ENCODE measurements at places on chromosomes 11 and 22.

DNA sequence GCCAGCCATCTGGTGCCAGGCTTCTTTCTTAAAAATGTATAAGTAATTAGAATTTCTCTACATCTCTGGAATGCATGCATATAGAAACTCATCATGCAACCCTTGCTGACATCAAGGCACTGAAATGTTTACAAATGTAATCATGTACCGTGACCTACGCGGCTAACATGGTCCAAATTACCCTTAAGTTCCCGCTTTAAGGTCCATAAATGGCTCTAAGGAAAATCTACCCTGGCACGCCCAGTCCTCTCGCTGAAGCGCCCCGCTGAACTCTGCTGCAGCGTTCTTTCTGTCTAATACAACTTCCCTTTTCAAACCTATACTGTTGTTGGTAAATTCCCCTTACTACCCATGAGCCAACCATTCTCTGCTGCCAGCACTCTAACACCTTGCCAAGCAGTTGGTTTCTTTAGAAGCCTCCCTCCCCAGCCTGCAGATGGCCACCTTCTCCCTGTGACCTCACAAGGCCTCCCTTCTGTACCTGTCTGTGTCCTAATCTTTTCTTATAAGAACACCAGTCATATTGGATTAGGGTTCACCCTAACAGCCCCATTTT lies 13.5 kb upstream of the HMOX1 start:
- no peak for DNase-seq

GRCh38 chr11:14555818-14556217 lies 35.6 kb upstream of the PSMA1 start:
- no peak for DNase-seq

DNA sequence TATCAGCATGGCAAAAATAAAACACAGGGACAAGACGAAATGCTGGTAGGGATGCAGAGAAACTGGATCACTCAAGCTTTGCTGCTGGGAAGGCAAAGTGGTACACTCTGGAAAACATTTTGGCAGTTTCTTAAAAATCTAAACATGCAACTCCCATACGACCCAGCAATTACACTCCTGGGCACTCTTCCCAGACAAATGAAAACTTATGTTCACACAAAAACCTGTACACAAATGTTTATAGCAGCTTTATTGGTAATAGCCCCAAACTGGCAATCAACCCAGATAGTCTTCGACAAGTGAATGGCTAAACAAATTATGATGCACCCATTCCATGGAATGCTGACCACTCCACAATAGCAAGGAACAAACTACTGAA lies 35.8 kb upstream of the PRR5 start:
- DNase-seq = no peak

DNA sequence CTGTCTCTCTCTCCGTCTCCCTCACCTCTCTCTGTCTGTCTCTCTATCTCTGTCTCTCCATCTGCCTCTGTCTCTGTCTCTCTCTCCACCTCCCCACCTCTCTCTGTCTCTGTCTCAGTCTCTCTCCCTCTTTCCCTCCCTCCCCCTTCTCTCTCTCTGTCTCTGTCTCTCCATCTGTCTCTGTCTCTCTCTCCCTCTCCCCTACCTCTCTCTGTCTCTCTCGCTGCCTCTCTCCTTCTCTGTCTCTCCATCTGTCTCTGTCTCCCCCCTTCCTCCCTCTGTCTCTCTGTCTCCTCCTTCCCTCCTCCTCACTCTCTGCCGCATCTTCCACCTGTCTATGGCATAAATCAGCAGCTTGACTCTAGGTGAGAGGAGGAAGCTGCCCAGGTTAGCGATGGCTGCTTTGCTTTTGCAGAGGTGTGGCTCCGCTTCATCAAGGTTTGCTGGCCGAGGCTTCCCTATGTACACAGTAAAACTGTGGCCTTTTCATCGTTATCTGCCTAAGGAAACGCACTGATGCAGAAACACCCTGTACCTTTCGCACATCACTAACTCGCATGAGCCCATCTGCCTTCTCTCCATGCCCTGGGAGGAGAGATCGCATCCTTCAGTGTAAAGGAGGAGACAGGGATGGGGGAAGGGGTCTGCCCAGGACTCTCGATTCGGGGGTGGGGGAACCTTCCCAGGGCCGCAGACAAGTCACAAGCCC lies 44.5 kb downstream of the ANO1 start:
- DNase-seq = peak; percentile 22

GRCh38 chr11:69145050-69145380 lies 10.7 kb upstream of the SMIM38 start:
- no peak for DNase-seq

- peak; percentile 93 for DNase-seq
Observed at GRCh38 chr11:112421879-112422278, 161.2 kb upstream of the PLET1 start.

GRCh38 chr22:22755778-22756100 lies 111.3 kb downstream of the GGTLC2 start:
- no peak for DNase-seq

- no peak for DNase-seq
Observed at GRCh38 chr22:38768036-38768435, 12.2 kb upstream of the SUN2 start.

GRCh38 chr22:20571531-20572007 lies 64.2 kb downstream of the MED15 start:
- peak; percentile 34 for DNase-seq

DNA sequence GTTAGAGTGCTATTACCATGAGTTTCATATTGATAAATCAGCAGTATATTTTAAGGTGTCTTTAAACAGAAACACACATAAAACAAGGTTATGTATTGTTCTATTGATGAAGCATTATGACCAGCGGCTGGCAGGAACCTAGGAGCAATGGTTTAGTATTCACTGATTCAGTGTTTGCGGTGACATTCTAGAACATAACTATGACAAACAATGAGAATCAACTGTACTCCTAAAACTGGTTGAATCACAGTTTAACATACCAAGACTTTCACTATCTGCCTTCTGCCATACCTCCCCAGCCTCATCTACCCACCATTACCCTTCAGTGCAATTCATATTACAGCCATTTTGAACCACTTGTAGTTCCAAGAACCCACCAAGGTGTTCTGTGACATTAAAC lies 8.8 kb downstream of the HOATZ start:
- no peak for DNase-seq

- peak; percentile 91 for DNase-seq
Observed at GRCh38 chr11:12806113-12806512, 131.9 kb downstream of the TEAD1 start.

DNA sequence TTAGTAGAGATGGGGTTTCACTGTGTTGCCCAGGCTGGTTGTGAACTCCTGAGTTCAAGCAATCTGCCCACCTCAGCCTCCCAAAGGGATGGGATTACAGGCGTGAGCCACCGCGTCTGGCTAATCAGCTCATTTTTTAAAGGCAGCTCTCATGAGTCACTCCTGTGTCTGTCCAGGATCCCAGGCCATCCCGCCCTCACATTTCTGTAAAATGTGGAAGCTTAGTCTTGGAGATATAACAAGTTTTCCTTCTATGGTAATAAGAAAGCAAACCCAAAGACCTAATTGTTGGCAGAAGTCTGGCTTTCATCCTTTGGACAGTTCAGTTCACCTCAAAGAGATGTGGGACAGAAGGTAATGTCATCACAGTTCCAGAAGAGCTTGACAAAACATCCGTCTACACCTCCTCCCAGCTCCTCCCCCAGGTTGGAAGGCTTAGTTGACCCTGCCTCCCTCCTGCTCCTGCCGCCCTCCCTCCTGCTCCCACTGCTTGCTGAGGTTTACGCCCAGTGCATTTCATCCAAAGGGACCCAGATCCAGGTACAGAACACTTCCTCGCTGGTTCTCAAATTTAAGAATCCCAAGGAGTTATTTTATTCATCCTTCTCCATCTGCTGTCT lies 6.4 kb downstream of the DRD2 start:
- peak; percentile 50 for DNase-seq

GRCh38 chr11:107427569-107428180 lies 29.9 kb downstream of the CWF19L2 start:
- DNase-seq = no peak

GRCh38 chr22:28019881-28020861 lies 101.1 kb upstream of the PITPNB start:
- DNase-seq = peak; percentile 78

DNA sequence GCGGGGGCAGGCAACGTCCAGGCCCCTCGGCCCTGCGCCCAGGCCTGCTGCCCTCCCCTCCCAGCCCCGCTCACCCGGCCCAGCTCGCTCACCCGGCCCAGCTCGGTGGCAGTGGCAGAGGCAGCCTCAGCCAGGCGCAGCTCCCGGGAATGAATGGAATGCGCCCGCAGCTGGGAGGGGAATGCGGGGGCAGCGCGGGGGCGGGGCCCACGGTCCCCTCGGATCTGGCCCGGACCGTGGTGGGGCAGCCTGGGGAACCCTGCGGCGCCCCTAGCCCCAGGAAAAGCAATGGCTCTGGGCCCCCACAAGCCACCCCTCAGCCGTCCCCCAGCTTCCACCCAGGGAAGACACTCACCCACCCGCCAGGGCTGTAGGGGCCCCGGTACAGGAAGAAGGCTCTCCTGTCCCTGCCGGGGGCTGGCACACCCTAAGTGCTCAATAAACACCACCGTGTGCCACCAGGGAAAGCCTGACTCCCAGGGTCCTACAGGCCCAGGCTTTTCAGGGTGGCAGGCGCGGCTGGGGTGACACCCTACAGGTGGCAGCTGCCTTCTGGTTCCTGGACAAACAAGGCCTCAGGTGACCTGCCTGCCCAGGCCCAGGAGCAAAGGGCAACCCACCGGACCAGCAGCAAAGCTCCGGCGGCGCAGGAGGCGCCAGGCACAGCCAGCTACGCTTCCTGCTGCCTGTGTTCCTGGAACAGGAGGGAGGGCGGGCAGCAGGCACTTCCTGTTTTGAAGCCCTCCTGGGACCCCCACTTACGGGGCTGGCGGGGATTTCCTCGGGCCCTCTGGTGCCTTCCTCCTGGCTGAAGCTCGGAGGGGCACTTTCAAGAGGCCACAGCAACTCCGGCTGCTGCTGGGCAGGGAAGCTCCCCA lies 13.8 kb downstream of the PLXNB2 start:
- DNase-seq = no peak

DNA sequence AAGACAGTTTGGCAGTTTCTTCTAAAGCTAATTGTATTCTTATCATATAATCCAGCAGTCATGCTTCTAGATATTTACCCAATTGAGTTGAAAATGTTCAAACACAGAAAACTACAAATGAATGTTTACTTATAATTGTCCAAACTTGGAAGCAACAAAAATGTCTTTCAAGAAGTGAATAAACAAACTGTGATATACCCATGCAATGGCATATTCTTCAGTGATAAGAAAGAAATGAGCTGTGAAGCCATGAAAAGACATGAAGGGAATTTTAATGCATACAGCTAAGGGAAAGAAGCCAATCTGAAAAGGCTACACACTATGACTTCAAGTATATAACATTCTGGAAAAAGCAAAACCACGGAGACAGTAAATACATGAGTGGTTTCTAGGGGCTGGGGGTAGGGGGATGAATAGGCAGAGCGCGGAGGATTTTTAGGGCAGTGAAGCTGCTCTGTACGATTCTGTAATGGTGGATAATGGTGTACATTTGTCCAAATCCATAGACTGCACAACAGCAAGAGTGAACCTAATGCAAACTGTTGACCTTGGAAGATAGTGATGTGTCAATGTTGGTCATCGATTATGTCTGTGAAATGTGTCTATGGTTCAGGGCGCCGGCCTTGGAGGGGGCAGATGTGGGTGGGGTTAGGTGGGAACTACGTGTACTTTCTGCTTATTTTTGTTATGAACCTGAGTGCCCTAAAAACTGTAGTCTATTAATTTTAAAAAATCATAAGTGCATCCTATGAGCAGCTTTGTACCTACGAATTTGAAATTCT lies 424.9 kb downstream of the TBC1D22A start:
- no peak for DNase-seq

- DNase-seq = no peak
Observed at GRCh38 chr11:63802637-63803414, 10.4 kb upstream of the SPINDOC start.

GRCh38 chr22:24810043-24810749 lies 4.2 kb downstream of the SGSM1 start:
- DNase-seq = peak; percentile 19

GRCh38 chr11:114953039-114953438 lies 274.7 kb downstream of the NXPE2 start:
- DNase-seq = no peak

DNA sequence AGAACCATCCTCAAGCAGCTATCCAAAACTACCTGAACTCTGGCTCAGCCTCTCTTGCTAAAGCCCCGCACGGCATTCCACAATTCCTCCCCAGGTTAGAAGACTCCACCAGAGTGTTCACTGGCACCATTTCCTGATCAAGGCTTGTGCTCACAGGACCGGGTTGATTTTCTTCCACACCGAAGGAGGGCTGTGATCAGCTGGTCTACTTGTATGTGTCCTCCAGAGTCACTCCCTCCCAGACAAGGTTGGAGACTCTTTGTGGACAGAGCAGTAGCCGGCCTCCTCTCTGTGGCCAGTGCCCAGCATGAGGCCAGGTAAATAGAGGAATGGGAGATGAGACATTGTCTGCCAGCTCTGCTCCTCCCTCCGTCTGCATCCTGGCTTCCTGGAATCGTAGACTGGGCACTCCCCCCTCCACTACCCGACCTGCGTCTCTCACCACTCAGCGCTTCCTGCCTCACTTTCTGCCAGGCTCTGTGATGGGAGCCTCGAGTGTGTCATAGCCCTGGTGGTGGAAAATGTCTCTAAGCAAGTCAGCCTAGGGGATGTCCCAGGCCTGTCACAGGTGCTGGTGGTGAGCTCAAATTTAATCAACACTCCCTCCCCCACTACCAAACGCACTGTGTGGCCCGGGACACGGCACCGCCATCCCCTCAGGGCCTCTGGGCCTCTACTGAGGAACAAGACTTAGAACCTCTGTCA lies 12.5 kb upstream of the TMPRSS6 start:
- DNase-seq = no peak

- no peak for DNase-seq
Observed at GRCh38 chr22:22884010-22884887, 3.4 kb upstream of the IGLL5 start.

GRCh38 chr22:31360029-31360428 lies 13.9 kb upstream of the PATZ1 start:
- no peak for DNase-seq

- DNase-seq = no peak
Observed at GRCh38 chr11:36132940-36133339, 156.3 kb downstream of the COMMD9 start.

GRCh38 chr11:69199583-69200315 lies 44.0 kb downstream of the SMIM38 start:
- no peak for DNase-seq

DNA sequence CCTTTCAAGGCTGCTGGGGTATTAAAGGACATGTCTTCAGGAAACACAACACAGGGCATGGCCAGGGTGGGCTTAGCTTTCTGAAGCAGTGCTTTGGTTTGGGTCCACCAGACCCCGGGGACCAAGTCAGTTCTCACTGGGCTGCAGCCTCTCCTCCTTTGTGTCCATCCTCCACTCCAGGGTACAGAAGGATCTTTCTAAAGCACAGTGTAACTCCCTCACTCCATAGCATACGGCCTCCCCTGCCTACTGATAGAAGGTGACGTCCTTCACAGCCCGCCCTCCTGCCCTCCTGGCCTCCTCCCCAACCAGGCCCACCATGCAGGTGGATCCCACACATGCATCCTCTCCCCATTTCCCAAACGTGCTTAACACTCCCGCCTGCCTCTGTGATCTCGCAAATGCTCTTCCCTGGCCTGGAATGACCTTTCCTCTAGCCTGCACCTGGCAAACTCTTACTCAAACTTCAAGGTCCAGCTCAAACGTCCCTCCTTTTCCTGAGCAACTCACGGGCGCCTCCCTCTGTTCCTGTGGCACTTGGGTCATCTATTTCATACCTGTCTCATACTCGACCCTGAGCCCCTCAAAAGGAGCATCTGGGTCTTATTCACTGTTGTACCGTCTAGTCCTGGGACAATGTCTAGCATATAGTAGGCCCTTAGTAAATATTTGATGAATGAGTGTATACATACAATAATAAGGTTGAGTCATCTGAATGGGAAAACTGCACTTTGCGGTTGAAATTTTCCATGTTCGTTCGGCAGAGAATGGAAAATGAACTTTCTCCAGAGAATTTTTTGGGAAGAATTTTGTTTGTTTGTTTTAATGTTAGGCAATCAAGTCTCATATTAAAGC lies 187.7 kb downstream of the EFCAB6 start:
- no peak for DNase-seq

Measured in NCI-H524 (cell line).